ENCODE measurements at places on chromosomes 16 and 17. TPM values are rescaled to one million over a fixed set of nuclear protein-coding genes. Genes with fewer than 3 reads are reported as not detected.

ENGASE gene
- 34.0 TPM for total RNA-seq

GRCh38 chr17:75799402-75799801 is 14.8 kb downstream of the UNK start:
- H3K27me3 ChIP-seq: no peaks in the 10 kb centered on the region
- H3K4me1 ChIP-seq: no peaks in the 10 kb centered on the region
- DNase-seq: no peak
- H3K36me3 ChIP-seq: no peaks in the 10 kb centered on the region

CD300E gene
- 0.03 TPM for total RNA-seq

TEX19 gene
- not detected for total RNA-seq

GRCh38 chr17:44170499-44171201 is at the start of gene ASB16:
TSS of gene ASB16 (plus strand) at chr17:44170704. CDS start at chr17:44170790, 86 bp downstream.
- no peaks in the 10 kb centered on the region for H3K36me3 ChIP-seq
- H3K4me3 ChIP-seq: no peak within 1 kb of the TSS
- peak within 1 kb of the TSS; percentile 66 for H3K27ac ChIP-seq
- no peaks in the 10 kb centered on the region for H3K27me3 ChIP-seq

DNA sequence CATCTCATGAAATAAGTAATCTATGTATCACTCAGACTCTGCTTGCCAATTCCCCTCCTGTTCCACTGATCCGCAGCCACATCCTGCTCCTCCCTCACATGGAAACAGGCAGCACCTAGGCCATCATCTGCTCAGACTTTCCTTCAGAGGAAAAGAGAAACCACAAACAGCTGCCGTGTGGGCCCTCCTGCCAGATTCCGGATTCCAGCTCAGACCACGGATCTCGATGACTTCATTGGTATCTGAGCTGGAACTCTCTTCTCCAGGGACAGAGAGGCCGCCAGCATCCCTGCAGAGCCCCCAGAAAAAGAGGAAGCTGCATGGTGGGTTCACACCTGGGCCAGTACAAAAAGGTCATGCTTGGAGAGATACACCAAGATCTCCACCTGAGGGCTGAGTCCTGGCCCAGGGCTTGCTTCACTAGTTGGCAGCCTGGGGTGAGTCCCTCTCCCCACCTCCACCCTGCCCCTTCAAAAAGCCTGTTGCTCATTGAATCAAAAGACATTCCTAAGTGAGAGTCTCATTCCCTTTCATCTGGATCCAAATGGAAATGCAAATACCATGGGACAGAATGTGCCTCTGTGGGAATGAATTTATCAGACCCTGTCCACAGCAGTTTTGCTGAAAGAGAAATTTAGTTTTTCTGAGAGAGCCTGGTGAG is 47.2 kb downstream of the HOXB1 start:
- no peaks in the 10 kb centered on the region for H3K4me1 ChIP-seq
- H3K4me3 ChIP-seq: no peak overlapping the region
- DNase-seq: peak; percentile 41
- H3K27ac ChIP-seq: peak overlapping the region; percentile 51

RUNDC3A gene
- total RNA-seq: 2.1 TPM

DNA sequence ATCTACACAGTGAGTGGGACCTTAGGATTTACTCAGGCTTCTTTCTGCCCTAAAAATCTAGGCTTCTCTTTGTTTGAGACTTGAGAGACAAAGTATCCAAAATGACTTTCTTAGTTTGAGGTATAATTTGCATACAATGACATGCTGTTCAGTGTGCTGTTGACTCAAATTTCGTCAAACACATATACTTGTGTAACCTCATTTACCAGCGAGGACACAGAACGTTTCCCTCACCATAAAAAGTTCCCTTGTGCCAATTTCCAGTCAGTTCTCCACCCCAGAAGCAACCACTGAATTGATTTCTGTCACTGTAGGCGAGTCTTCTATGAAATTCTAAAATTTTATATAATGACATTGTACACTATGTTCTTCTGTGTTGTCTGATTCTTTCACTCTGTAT is 68.0 kb upstream of the MAF start:
- no peaks in the 10 kb centered on the region for H3K27me3 ChIP-seq
- DNase-seq: no peak
- no peak overlapping the region for H3K27ac ChIP-seq
- no peak overlapping the region for H3K4me3 ChIP-seq

DNA sequence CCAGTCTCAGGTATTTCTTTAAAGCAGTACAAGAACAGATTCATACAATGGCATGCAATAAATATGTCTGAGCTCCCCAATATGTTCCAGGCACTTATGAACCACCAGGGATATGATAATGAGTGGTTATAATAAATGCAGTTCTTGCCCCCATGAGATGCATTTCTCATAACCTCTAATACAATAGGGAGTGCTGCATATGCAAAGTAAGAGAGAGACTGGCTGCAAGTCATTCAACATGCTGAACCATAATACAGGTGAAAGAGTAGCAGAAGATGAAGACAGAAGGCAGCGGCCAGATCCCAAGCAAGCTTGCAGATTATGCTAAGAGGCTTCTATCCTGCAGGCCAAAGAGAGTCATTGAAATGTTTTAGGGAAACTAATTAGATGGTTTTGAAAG is 96.7 kb downstream of the CHD9NB start:
- H3K36me3 ChIP-seq: no peaks in the 10 kb centered on the region
- no peaks in the 10 kb centered on the region for H3K27me3 ChIP-seq
- no peak for DNase-seq
- H3K27ac ChIP-seq: no peak overlapping the region
- no peaks in the 10 kb centered on the region for H3K4me1 ChIP-seq

- peaks cover 2% of the 10 kb centered on the region for H3K4me1 ChIP-seq
- H3K27ac ChIP-seq: no peak overlapping the region
- no peak overlapping the region for H3K4me3 ChIP-seq
- H3K36me3 ChIP-seq: no peaks in the 10 kb centered on the region
- no peaks in the 10 kb centered on the region for H3K27me3 ChIP-seq
Measured at GRCh38 chr16:69471121-69471520, 46.7 kb downstream of the CYB5B start.

GRCh38 chr16:50469744-50470321 is 78.4 kb upstream of the NKD1 start:
- DNase-seq: no peak
- no peaks in the 10 kb centered on the region for H3K36me3 ChIP-seq
- no peak overlapping the region for H3K27ac ChIP-seq
- H3K4me3 ChIP-seq: no peak overlapping the region
- peaks cover 8% of the 10 kb centered on the region for H3K4me1 ChIP-seq
- no peaks in the 10 kb centered on the region for H3K27me3 ChIP-seq

DNA sequence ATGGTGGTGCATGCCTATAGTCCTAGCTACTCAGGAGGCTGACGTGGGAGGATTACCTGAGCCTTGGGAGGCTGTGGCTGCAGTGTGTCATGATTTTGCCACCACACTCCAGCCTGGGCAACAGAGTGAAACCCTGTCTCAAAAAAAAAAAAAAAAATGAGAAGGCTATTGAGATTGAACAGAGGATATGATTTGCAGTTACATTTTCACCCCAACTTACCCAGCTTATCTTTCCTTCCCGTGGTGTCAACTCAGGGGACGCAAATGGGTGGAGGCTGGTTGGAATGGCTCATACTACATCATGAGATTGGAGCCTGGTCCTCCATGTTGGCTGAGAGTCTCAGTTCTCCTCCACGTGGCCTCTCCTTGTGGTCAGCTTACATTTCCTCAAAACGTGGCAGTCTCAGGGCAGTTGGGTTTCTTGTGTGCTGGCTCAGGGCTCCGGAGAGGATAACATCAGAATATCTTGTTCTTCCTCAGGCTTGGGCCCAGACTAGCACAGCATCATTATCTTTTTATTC is 17.2 kb upstream of the NSMCE1 start:
- no peaks in the 10 kb centered on the region for H3K27me3 ChIP-seq
- H3K4me3 ChIP-seq: no peak overlapping the region
- no peaks in the 10 kb centered on the region for H3K4me1 ChIP-seq
- no peak for DNase-seq
- H3K27ac ChIP-seq: no peak overlapping the region

- peak overlapping the region; percentile 41 for H3K27ac ChIP-seq
- H3K36me3 ChIP-seq: no peaks in the 10 kb centered on the region
- no peak for DNase-seq
- H3K4me3 ChIP-seq: no peak overlapping the region
Measured at GRCh38 chr17:80751070-80751945, 206.7 kb downstream of the RPTOR start.

- no peaks in the 10 kb centered on the region for H3K27me3 ChIP-seq
- H3K36me3 ChIP-seq: no peaks in the 10 kb centered on the region
- no peak overlapping the region for H3K4me3 ChIP-seq
- no peak for DNase-seq
- no peaks in the 10 kb centered on the region for H3K4me1 ChIP-seq
- H3K27ac ChIP-seq: no peak overlapping the region
Measured at GRCh38 chr16:17817260-17817659, 346.5 kb upstream of the XYLT1 start.

AHSP gene
- total RNA-seq: not detected

SBK1 gene
- total RNA-seq: 1.8 TPM

FAM20A gene
- 19.9 TPM for total RNA-seq

OR1F1 gene
- total RNA-seq: not detected

DNA sequence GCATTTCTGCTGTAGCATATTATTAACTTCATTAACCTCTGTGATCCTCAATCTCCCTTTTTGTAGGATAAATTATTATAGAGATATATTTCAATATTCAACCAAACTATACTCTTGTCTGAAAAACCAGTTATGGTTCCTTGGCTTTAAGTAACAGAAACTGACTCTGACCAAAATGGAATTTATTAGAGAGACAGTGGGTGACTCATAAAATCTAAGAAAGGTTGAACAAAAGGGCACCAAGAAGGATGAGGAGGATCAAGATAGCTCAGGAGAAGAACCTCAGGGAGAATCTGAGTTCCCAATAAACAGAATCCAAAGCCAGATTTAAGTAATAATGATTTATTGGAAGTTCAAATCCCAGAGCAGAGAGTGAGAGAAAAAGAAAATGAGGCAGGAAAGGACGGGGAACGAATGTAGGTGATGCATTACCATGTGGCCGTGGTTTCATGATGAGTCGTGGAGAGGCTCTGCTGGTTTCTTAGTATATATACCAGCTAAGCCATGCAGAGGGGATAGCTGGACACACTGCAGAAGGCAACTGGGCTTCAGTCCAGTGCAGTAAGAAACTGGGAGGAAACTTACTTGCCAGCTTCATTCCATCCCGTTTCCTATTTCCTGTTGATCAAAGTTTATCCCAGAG is 151.5 kb upstream of the GOT2 start:
- no peaks in the 10 kb centered on the region for H3K27me3 ChIP-seq
- H3K4me3 ChIP-seq: no peak overlapping the region
- no peak for DNase-seq
- no peaks in the 10 kb centered on the region for H3K36me3 ChIP-seq
- H3K4me1 ChIP-seq: no peaks in the 10 kb centered on the region

GRCh38 chr17:74512624-74513091 is 18.6 kb downstream of the CD300LB start:
- no peak for DNase-seq
- no peaks in the 10 kb centered on the region for H3K36me3 ChIP-seq
- H3K27me3 ChIP-seq: no peaks in the 10 kb centered on the region
- no peaks in the 10 kb centered on the region for H3K4me1 ChIP-seq
- no peak overlapping the region for H3K27ac ChIP-seq

- no peaks in the 10 kb centered on the region for H3K4me1 ChIP-seq
- H3K27me3 ChIP-seq: no peaks in the 10 kb centered on the region
- H3K27ac ChIP-seq: no peak overlapping the region
- no peak overlapping the region for H3K4me3 ChIP-seq
Measured at GRCh38 chr16:69123910-69124309, 8.5 kb downstream of the CHTF8 start.

DNA sequence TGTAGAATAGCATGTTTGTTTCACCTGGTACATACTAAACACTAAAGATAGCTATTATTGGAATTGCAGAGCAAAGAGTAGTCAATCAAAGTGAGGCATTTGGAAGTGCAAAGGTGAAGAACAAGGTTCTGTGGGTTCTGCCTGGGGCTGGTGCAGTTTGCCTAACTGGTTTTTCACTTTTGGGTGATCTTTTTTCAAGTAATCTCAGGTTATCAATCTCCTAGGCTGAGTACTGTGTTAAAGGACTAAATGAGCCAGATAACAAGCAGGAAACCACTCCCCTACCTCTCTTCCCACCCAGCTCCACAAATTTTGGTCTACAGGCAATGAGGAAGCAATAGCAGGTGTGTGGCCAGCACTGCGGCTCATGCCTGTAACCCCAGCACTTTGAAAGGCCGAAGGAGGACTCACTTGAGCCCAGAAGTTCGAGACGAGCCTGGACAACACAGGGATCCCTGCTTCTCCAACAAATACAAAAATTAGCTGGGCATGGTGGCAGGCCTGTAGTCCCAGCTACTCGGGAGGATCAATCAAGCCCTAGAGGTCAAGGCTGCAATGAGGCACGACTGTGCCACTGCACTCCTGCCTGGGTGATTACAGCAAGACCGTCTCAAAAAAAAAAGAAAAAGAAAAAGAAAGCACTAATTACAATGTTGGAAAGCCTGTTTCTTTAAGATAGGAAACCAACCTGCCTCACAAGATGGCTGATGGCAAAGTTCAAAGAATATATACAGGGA is 2.0 kb upstream of the NTAN1 start:
- DNase-seq: no peak
- no peaks in the 10 kb centered on the region for H3K36me3 ChIP-seq
- H3K27ac ChIP-seq: peak overlapping the region; percentile 36
- peaks cover 6% of the 10 kb centered on the region for H3K4me1 ChIP-seq
- H3K27me3 ChIP-seq: no peaks in the 10 kb centered on the region

CDC6 gene
- total RNA-seq: 5.8 TPM

RETREG3 gene
- 55.3 TPM for total RNA-seq

DNA sequence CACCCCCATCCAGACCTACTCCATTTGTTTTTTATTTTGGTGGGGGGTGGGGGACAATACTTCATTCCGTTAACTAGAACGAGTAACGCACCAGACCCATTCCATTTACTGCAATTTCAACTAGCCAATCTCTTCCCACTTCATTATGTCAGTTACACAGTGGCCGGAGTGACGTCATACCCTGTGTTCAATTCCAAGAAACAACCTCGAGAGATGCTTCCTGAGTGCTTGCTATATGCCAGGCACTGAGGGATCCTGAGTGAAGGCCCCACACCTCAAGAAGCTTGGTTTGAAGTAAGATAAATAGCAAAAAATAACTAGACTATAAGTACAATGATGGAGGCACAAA is 9.1 kb upstream of the SIAH1 start:
- H3K4me1 ChIP-seq: no peaks in the 10 kb centered on the region
- no peak overlapping the region for H3K4me3 ChIP-seq
- peak overlapping the region; percentile 61 for H3K27ac ChIP-seq
- no peaks in the 10 kb centered on the region for H3K36me3 ChIP-seq

KRTAP4-5 gene
- total RNA-seq: not detected

- no peaks in the 10 kb centered on the region for H3K36me3 ChIP-seq
- H3K27me3 ChIP-seq: peaks cover 39% of the 10 kb centered on the region
- no peak for DNase-seq
- peak overlapping the region; percentile 66 for H3K27ac ChIP-seq
- H3K4me3 ChIP-seq: no peak overlapping the region
- peaks cover 23% of the 10 kb centered on the region for H3K4me1 ChIP-seq
Measured at GRCh38 chr16:1980030-1980769, 1.1 kb downstream of the NOXO1 start.

CDC42EP4 gene
- total RNA-seq: 61.2 TPM

Measured in hepatocyte (in vitro differentiated cells).